ENCODE measurements at places on chromosomes 5 and 9.

- no peak for DNase-seq
These were observed 242.2 kb downstream of the FAM114A2 start for GRCh38 chr5:153796527-153796926.

GRCh38 chr9:98326459-98327248, 71.2 kb upstream of the TBC1D2 start:
- no peak for DNase-seq

- DNase-seq = no peak
These were observed 123.2 kb downstream of the C5orf15 start for GRCh38 chr5:133845271-133845670.

DNA sequence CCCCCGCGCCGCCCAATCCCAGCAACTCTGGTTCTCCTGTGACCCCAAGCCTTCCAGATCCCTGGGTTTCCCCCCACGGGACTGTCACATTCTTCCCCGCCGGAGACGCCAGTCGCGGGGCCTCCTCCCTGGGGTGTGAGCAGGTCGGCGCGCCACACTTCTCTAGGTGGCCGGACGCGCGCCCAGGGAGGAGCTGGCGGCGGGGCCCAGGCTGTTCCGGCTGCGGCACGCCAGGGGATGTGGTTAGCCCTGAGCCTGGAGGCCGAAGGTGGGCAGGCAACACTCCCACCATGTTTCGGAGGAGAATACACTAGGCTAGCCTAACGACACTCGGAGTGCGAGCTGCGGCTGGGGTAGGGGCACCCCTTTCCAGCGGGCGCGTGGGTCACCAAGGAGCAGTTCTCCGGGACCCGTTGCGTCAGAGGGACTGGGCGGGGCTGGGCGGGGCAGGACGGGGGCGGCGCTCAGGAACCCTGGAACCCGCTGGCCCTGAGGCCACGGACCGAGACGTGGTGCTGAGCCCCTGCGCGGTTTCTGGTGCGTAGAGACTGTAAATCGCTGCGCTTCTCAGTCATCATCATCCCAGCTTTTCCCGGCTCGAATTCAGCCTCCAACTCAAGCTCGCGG, at the start of gene SLC27A6:
Gene SLC27A6 (plus strand): TSS at position 478 of the 627 bp plus-strand sequence. CDS start 650 bp downstream, outside the sequence.
- no peak for DNase-seq

- no peak for DNase-seq
These were observed 673.9 kb upstream of the KLF4 start for GRCh38 chr9:108163321-108164005.

DNA sequence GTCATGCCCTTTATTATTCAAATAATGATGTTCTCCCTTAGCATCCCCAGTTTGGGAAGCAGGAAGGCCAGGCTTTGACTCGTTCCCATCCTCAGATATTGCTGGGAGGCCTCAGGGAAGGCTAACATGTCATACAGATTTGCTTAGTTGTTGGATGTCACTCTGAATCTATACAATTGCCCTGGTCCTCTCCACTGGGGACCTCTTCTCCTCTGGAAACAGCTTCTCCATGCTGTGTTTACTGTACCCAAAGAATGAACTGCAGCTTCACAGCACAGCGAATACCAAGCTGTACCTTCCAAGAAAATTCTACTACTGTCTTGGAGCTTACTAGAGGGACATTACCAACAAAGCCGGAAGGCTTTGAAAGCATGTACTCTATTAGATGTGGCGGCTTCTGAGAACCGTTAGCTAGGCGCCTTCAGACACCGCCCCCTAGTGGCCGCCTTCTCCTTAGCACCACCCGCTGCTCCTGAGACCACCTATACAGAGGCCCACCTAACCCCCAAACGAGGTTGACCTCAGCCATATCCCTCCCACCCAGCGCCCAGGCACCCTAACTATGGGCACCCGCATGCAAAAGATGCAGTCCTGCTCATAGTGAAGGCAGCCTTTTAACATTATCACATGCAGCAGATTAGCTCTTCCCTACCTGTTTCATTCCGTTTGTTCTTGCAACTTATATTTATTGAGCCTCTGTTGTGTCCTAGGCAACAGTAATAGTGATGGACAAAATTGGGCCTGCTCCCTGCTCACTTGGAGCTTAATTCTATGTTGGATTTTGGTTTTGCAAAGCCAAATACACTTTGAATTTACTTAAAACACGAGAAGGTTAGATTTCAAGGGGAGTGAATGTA, 34.9 kb upstream of the FOXI1 start:
- peak; percentile 29 for DNase-seq

DNA sequence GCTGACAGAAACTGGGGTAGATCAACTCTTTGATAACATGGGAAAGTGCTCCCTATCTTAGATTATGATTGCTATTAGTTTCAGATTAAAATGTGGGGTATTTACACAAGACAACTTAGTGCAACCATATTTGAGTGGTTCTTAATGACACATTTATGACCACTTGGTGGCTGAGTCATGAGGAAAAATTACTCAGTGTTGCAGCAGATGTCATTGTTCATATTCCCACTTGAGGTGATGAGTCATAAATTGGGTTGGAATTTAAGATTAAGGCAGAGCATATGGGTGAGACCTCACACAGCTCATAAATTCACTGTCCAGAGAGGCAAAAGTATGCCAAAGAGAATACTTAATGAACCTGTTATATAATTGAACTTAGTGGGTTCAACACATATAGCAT, 408.3 kb downstream of the DMRT2 start:
- DNase-seq = no peak

DNA sequence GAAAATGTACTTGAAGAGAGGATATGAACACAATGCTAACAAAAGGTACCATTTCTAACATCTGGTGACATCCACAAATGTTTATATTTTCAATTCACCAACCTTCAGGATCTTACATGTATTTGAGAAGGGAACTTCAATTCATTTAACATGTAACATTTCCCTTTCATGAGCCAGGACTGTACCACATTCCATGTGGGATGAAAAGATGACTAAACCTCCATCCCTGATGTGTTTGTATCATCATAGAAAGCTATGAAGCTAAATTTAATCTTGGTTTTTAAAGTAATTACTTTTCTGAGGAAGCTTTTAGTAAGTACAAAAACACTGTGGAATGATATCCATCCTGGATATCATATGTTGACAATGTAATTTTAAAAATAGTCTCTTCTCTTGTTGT, 78.2 kb upstream of the GNA14 start:
- no peak for DNase-seq
